Activated T-helper 1 cell treated with anti-CD3 and anti-CD28 coated beads, Interleukin-2, amount 50 U/mL, for 16 hours (primary cell): ENCODE measurements at places on chromosomes 2 and 18.

GRCh38 chr18:3500016-3500415, 50.0 kb downstream of the TGIF1 start:
- no peak for DNase-seq

DNA sequence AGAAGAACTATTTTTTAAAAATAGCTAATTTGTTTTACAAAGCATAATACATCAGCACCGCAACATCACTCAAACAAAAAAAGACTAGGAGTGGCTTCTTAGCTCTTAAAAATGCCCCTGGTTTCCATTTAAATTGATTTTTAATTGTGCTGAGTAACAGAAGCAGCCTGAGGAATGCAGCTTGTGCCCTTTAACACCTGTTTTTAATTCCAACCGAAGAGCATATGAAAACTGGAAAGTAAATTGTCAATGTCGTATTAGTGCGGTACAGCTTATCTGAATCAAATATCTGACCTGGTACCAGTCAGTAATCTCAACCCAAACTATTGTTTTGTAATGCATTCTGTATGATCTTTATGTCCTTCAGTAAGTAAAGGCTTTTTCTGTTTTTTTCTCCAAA, 13.2 kb upstream of the CD302 start:
- no peak for DNase-seq

DNA sequence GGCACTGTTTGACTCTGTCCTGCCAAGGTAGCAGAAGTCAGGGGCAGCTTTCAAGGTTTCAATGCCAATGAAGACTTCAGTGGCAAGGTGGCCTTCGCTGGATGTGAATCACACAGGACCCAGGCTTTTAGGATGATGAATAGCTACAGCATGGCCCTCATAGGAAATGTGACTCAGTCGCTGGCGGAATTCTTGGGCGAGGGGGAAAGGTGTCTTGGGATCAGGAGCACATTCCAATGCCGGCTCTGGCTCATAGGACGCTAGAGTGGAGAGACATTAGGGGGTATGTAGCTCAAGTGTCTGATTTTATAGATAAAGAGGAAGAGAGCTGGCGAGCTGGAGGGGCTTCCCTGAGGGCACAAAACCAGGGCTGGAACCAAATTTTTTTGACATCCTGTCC, 68.6 kb downstream of the SMIM21 start:
- no peak for DNase-seq

DNA sequence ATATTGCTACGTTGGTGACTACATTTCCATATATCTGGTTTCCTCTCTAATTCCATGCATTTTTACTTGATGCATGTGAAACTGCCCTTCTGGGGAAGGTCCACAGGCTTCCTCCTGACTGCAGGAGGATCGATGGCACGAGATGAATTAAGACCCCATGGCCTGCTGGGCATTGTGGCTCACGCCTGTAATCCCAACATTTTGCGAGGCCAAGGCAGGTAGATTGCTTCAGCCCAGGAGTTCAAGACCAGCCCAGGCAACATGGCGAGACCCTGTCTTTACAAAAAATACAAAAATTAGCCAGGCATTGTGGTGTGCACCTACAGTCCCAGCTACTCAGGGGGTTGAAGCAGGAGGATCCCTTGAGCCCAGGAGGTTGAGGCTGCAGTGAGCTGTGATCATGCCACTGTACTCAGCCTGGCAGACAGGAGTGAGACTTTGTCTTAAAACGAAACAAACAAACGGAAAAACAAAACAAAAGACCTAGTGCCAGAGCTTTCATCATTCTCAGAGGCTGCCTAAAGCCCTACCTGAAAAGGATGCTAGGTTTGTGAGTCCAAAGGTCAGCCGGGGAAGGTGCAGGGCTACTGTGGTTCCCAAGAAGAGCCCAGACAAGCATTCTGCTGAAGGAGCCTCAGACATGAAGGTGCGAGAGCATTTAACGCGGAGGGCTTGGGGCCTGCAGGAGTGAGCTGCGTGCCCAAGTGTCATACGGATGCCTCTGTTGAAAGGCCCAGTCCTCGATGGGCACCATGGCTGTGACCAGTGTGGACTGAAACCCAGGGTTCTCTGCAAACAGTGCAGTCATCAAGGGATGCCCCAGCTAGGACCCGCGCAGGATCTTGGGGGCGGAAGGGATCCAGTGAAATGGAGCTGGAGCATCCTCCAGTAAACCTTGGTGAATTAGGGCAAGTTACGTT, 21.6 kb downstream of the GPR55 start:
- no peak for DNase-seq

- no peak for DNase-seq
These were observed 52.4 kb downstream of the RELCH start for GRCh38 chr18:62239475-62239874.

GRCh38 chr2:8983571-8983970, 19.9 kb downstream of the MBOAT2 start:
- no peak for DNase-seq

DNA sequence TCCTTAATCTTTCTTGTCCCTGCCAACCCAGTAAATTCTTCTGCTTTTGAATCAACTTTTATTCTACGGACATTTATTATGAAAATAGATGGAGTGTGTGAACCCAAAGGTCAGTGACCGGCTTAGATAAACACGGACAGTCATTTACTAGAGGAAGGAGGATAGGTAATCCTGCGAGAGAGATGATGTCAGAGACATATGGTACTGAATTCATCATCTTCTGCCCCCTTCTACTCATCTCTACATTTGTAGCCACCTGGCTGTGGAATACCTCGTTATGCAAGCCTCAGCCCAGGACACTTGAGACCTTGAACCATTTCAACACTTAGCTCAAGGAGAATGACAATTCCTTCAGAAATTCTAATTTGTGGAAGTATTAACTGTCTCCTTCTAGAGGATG, 443.6 kb downstream of the TDRD15 start:
- DNase-seq, result no peak

GRCh38 chr18:58032233-58032632, 11.8 kb upstream of the NEDD4L start:
- no peak for DNase-seq

GRCh38 chr2:234472155-234472554, 24.7 kb downstream of the ARL4C start:
- no peak for DNase-seq

GRCh38 chr2:166417669-166418068, 41.9 kb upstream of the SCN9A start:
- no peak for DNase-seq

DNA sequence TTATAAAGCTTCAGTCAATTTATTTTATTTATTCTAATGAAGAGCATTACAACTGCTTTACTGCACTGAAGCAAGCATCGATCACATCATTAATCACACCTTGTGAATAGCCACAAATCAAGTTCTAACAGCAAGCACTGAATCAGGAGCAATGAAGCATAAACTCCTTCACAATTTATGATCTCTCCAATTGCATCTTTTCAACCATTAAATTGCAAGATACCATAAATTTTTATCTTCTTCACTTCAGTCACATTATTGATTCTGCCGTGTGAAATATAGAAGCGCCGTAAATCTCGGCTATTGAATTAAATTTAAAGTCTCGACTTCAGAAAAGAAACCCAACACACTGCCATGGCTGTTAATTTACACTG, 298.7 kb downstream of the CDCA7 start:
- DNase-seq, result no peak

GRCh38 chr2:26674771-26675170, 17.8 kb upstream of the KCNK3 start:
- no peak for DNase-seq

GRCh38 chr2:99545066-99545465, 55.2 kb upstream of the REV1 start:
- no peak for DNase-seq

DNA sequence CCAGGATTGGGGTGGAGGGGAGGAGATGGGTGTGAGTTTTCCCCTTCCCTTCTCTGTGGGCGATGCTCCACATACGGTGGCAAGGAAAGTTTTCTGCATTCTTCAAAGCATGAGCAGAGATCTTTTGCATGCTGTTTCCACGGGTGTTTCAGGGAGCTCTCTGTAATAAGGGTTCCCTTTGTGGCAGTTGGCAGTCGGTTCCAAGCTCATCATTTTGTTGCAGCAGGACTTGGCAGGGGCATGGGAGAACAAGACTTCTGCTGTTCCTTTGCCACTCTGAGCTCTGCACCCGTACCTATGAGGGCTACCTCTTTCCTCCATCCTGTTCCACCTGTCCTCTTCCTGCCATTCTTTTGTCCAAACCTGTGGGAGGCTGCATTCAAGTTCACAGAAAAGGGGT, 71.3 kb upstream of the SPRED2 start:
- DNase-seq, result no peak

GRCh38 chr18:52875725-52876124, 535.7 kb downstream of the DCC start:
- no peak for DNase-seq

GRCh38 chr2:168811696-168812095, 9.3 kb downstream of the NOSTRIN start:
- no peak for DNase-seq

DNA sequence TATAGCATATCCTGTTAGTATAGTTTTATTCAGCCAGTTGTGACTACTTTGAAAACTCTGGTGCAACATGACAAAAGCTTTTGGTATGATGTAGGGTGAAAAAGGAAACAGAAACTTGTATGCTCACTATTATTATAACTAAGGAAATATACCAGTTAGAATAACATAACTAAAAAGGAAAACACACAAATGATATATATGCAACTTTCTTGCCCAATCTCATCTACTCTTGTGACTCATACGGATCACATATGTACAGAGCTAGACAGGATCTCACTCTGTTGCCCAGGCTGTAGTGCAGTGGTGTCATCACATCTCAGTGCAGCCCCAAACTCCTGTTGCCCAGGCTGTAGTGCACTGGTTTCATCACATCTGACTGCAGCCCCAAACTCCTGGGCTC, 12.4 kb upstream of the TLK1 start:
- DNase-seq, result no peak

DNA sequence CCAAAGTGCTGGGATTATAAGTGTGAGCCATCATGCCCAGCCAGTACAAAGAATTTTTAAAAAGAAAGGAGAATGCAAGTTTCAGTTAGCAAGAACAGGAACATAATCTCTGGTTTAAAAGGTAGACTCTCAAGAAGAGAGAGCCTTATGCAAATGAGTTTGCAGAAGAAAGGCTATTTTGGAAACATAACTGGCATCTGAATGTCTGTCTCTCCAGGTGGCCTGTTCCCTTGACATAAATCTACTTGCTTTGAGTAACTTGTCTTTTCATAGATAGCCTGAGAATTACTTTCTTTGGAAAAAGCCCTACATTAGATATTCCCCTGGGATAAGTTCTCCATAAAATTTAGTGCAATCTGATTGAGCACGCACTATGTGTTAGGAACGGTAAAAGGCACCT, 109.6 kb downstream of the ICOS start:
- no peak for DNase-seq

DNA sequence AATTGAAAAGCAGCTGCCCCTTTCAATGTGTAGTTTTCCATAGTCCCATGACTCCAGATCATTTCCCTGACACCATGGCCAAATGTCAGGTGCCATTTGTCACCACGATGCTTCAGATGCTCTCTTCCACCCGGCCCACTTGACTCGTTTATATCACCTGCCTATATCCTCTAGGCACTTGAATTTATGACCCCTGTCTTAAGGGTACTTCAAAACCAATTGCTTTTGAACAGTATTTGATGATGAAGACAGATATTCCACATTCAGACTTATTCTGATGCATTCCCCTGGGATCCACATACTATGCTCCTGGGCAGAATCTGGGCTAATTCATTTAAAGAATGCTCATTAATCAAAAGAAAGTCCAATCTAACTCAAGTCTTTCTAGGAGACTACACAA, 16.9 kb upstream of the RHBDD1 start:
- no peak for DNase-seq

DNA sequence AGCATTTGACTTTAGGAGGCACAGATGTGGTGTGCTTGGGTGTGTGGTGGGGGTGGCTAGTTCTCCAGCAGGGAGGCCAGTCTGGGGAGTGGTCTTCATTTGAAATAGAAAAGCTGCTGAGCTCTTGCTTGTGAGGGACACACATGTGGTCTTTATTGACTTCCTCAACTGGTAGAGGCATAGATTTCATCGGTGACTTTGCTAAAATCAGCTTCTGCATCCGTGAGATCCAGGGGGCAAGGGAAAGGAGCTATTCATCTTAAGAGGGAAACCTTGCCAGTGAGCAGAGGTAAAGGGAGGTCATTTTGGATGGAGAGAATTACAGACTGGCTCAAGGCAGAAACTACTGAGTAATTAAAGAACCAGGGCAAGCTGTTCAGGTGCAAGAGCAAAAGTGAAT, 4.7 kb downstream of the MAPRE3 start:
- DNase-seq, result no peak
